ENCODE measurements at places on chromosomes 1 and 21. TPM values are rescaled to one million over a fixed set of nuclear protein-coding genes. Genes with fewer than 3 reads are reported as not detected.

GRIK1 gene
- 0.39 TPM for total RNA-seq

GRCh38 chr1:35644204-35644603, 2.9 kb upstream of the PSMB2 start:
- no peak for DNase-seq

LCE1A gene
- total RNA-seq: not detected

DNA sequence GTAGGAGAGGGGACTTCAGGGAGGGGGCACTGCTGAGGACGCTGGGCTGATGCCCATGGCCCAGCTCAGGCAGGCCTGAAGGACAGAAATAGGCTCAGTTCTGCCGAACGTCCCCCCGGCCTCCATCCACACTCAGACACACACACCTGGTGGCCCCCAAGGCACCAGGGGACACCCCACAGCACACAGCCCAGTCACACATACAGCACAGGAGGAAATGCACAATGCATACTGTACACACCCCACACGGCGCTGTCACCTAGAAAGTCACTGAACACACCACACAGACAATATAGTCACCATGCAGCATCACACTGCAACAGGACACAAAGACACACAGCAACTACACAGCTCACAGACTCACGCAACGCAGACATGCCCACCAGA, 562 bp downstream of the SYTL1 start:
- no peak for DNase-seq

- DNase-seq: no peak
Observed at GRCh38 chr1:156622581-156623297, 3.5 kb downstream of the HAPLN2 start.

DNA sequence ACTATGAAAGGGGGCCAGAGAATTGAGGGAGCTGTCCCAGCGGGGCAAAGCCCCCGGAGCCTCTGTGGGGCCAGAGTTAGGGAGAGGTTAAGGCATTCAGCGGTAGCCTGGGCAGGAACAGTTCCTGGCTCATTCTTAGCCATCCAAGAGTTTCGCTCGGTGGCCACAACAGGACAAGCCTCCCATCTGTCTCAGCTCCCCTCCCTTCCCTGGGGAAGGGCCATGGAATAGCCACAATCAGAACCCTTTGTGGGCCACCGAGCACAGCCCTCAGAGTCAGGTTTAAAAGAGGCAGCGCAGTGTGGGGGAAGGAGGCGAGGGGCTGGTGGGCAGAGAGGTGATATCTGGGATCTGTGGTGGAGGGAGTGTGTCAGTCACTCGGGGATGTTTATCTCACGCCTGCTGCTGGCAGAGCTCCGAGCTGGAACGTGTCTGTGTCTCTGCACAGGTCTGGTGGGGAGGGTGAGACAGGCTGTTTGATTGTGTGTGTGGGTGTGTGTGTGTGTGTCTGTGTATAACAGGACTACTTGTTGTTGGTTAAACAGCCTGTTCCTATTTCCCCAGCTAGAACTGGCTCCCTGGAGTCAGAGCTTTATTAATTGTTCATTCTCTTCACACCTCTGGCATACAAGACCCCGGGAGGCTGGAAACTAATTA, 49.6 kb upstream of the GOLT1A start:
- DNase-seq: peak; percentile 39

SLFNL1 gene
- 0.20 TPM for total RNA-seq

PFDN2 gene
- total RNA-seq: 83.7 TPM

- no peak for DNase-seq
Observed at GRCh38 chr1:109242387-109242786, 7.0 kb upstream of the CELSR2 start.

DNA sequence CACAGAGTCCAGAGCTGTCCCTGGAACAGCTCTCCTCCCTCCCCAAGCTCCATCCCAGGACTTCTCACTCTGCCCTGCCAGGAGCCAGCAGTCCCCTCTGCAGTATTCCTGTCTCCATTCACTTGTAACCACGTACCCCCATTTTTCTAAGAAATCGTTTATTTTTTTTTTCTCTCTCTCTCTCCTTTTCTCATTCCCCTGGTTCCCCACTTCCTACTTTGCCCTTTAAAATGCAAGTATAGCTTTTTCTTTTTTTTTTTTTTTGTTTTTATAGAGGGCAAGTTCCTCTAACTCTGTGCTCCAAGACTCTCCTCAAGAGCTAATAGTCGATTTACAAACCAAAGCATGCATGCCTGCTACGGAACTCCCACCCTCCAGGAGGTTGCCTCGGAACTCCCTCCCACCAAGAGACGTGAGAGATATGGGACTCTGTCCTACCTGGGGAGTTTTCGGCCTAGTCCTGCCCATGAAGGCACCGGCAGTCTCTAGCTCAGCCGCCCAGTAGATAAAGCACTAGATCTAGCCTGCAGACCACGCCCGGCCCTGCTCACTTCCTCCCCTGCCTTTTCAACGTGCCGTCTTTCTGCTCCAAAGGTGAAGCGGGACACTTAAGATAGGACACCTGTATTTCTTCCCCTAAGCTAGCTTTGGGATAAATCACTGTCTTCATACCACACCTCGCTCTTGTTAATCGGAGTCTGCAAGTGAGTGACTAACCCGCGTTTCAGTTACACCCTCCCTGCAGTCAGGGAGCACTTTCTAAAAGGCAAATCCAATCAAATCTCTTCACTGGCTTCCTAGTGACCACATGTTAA, 27.7 kb downstream of the TNFRSF9 start:
- no peak for DNase-seq

GRCh38 chr1:6244401-6245049, 546 bp downstream of the HES3 start:
- DNase-seq: no peak

GRCh38 chr1:223087291-223088255, 55.5 kb downstream of the TLR5 start:
- DNase-seq: no peak
